GM23338 (cell line): ENCODE measurements at places on chromosomes 1 and 21. TPM values are rescaled to one million over a fixed set of nuclear protein-coding genes. Genes with fewer than 3 reads are reported as not detected.

DNA sequence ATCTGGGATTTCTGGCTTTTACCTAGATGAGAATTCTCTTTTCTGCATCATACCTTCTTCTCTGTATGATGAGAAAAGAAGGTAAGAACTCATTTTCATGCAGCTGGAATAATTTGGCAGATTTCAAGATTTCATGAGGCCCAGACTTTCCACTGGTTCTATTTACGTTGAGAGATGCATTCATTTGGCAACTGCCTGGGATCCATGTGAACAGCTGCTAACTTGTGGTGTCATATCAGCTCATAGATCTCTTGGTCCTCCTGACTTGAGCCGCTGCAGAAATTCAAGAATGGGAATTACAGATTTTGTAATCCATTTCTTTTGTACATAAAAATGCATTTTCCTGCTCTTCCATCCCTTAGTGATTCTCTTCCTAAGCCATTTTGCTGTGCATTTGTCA, 17.1 kb upstream of the C1orf87 start:
- DNase-seq: no peak
- H3K27ac ChIP-seq: no peak overlapping the region
- no peaks in the 10 kb centered on the region for H3K4me1 ChIP-seq
- H3K27me3 ChIP-seq: no peaks in the 10 kb centered on the region
- no peaks in the 10 kb centered on the region for H3K36me3 ChIP-seq

- H3K4me1 ChIP-seq: no peaks in the 10 kb centered on the region
- H3K27ac ChIP-seq: no peak overlapping the region
- H3K36me3 ChIP-seq: no peaks in the 10 kb centered on the region
- no peak for DNase-seq
- no peaks in the 10 kb centered on the region for H3K27me3 ChIP-seq
These were observed 1198.9 kb downstream of the PLA2G4A start for GRCh38 chr1:188027613-188028012.

The ZBTB8B gene
- total RNA-seq: 3.8 and 4.2 TPM in 2 replicates

The BEND5 gene
- 5.7 and 6.8 TPM in 2 replicates for total RNA-seq

- H3K4me1 ChIP-seq: peaks cover 26% of the 10 kb centered on the region
- no peak overlapping the region for H3K4me3 ChIP-seq
- no peaks in the 10 kb centered on the region; the same call in 1 of the 2 replicates for H3K36me3 ChIP-seq
- peaks cover 36% of the 10 kb centered on the region for H3K27me3 ChIP-seq
These were observed 29.0 kb downstream of the DUSP10 start for GRCh38 chr1:221712776-221713431.

The SPRR1B gene
- total RNA-seq: not detected in 2 replicates

The SHISA4 gene
- 3.8 and 9.2 TPM in 2 replicates for total RNA-seq

The GFI1 gene
- total RNA-seq: 0.21 TPM in 1 of 2 replicates, not detected in the other

DNA sequence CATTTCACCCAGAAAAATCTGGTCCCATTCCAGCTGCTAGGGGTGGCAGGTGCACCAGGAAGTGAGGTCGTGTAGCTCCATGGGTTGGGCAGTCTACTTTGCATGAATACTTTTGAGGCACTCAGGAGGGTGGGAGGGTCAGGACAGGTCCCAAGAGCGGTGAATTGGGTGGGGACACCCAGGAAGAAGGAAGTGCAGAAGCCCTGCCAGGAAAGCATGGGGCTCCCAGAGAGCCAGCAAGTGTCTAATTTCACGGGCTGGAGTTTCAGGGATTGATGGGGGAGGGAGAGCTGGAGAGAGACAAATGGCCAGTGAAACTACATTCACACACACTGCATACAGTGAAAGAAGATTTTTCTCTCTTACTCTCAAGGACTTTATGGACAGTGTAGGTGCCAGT, 137.8 kb downstream of the GALNT2 start:
- no peak overlapping the region for H3K27ac ChIP-seq
- H3K36me3 ChIP-seq: no peaks in the 10 kb centered on the region; the same call in 1 of the 2 replicates
- no peaks in the 10 kb centered on the region for H3K27me3 ChIP-seq
- H3K4me1 ChIP-seq: no peaks in the 10 kb centered on the region

GRCh38 chr1:62917805-62918204, 133.9 kb downstream of the ATG4C start:
- no peak overlapping the region for H3K27ac ChIP-seq
- peak overlapping the region; percentile 34 for H3K4me3 ChIP-seq

GRCh38 chr21:25371841-25372425, 235.3 kb downstream of the MRPL39 start:
- H3K27me3 ChIP-seq: no peaks in the 10 kb centered on the region
- no peaks in the 10 kb centered on the region for H3K36me3 ChIP-seq
- peaks cover 21% of the 10 kb centered on the region for H3K4me1 ChIP-seq
- H3K4me3 ChIP-seq: peak overlapping the region; percentile 33
- DNase-seq: no peak

DNA sequence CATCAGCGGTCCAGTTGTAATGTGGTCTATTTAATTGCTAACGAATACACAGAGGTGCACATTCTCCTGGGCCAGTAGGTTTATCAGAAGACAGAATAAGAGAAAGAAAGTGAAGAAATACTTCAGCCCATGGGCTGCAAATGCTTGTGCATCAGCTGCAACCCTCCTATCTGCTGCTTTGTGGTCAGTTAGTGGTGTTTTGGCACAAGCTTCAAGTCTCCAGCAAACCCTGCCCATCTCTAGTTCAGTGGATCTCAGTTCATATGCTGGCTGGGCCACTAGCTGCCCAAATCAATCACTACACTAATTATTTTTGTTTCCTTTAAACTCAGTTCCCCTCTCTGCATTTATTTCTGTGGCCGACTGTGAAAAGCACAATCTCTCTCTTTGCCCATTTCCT, 124.2 kb downstream of the KCNJ6 start:
- no peaks in the 10 kb centered on the region for H3K4me1 ChIP-seq
- H3K27me3 ChIP-seq: no peaks in the 10 kb centered on the region
- H3K27ac ChIP-seq: no peak overlapping the region
- no peaks in the 10 kb centered on the region for H3K36me3 ChIP-seq

- H3K36me3 ChIP-seq: no peaks in the 10 kb centered on the region
- no peak for DNase-seq
- H3K27ac ChIP-seq: no peak overlapping the region
- H3K27me3 ChIP-seq: no peaks in the 10 kb centered on the region
- no peaks in the 10 kb centered on the region for H3K4me1 ChIP-seq
- no peak overlapping the region for H3K4me3 ChIP-seq
These were observed 54.8 kb upstream of the MUTYH start for GRCh38 chr1:45395051-45395450.

- H3K4me3 ChIP-seq: no peak overlapping the region
- H3K27ac ChIP-seq: no peak overlapping the region
- no peaks in the 10 kb centered on the region for H3K27me3 ChIP-seq
- no peaks in the 10 kb centered on the region for H3K36me3 ChIP-seq
- no peak for DNase-seq
- no peaks in the 10 kb centered on the region for H3K4me1 ChIP-seq
These were observed 134.0 kb downstream of the KIF26B start for GRCh38 chr1:245288796-245289195.

GRCh38 chr1:156797212-156797871, 19.3 kb downstream of the SH2D2A start:
- H3K4me3 ChIP-seq: no peak overlapping the region
- H3K27me3 ChIP-seq: no peaks in the 10 kb centered on the region
- H3K4me1 ChIP-seq: no peaks in the 10 kb centered on the region
- peaks cover 47% of the 10 kb centered on the region for H3K36me3 ChIP-seq
- no peak overlapping the region for H3K27ac ChIP-seq
- peak; percentile 86 for DNase-seq

The ATP1A2 gene
- total RNA-seq: 17.7 and 18.3 TPM in 2 replicates

The SYT6 gene
- 41.7 and 42.6 TPM in 2 replicates for total RNA-seq

GRCh38 chr21:41589131-41589530, 81.2 kb upstream of the TMPRSS2 start:
- no peaks in the 10 kb centered on the region for H3K36me3 ChIP-seq
- H3K4me1 ChIP-seq: peaks cover 12% of the 10 kb centered on the region

DNA sequence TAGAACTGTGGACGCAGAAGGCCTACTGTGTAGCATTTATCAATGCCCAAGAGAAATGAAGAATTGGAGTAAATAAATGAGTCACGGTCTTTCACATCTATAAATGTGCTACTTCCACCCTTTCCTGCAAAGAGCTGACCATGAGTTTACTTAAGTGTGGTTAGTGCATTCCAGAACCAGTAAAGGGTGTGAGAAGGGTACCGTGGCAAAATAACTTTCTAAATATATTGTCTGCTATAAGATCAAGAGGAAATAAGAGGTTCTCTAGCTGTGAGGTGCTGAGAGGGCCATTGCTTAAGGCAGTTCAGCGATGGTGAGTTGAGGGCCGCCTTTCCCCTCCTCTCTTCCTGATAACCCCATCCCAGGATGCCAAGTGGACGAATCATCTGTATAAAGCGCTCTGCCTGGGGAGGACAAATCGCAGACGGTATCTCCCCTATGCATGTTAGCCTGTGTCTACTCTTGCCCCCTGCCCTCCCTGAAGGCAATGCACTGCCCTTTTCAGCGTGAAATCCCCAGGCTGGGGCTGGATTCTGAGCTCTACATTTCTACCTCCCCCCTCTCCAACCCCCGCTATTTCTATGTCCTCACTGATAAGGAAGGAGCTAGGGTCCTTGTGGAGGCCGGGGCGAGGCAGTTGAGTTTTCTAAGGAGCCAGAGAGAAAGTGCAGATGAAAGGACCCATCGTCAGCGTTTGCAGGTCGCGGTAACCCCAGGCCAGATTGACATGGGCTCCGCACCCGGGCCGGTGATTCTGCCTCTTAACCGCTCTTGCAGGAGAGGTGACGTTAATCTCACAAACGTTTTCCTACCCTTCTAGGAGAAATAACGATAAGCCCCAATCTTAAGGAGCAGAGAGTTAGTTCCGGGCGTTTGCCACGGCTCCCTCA, 1.5 kb upstream of the NCAM2 start:
- H3K4me1 ChIP-seq: peaks cover 8% of the 10 kb centered on the region
- H3K27me3 ChIP-seq: peaks cover 34% of the 10 kb centered on the region
- H3K27ac ChIP-seq: no peak overlapping the region
- peak overlapping the region; percentile 83 for H3K4me3 ChIP-seq
- peak; percentile 61 for DNase-seq

GRCh38 chr1:15424146-15424667, 14.0 kb upstream of the CTRC start:
- no peaks in the 10 kb centered on the region for H3K36me3 ChIP-seq
- no peaks in the 10 kb centered on the region for H3K4me1 ChIP-seq
- no peak for DNase-seq
- H3K27me3 ChIP-seq: no peaks in the 10 kb centered on the region

- no peaks in the 10 kb centered on the region for H3K27me3 ChIP-seq
- H3K4me1 ChIP-seq: peaks cover 17% of the 10 kb centered on the region
- H3K27ac ChIP-seq: peak overlapping the region; percentile 80
- DNase-seq: peak; percentile 92
These were observed 10.9 kb upstream of the SESN2 start for GRCh38 chr1:28248273-28249012.

The GIPC2 gene
- 1.5 and 2.7 TPM in 2 replicates for total RNA-seq

DNA sequence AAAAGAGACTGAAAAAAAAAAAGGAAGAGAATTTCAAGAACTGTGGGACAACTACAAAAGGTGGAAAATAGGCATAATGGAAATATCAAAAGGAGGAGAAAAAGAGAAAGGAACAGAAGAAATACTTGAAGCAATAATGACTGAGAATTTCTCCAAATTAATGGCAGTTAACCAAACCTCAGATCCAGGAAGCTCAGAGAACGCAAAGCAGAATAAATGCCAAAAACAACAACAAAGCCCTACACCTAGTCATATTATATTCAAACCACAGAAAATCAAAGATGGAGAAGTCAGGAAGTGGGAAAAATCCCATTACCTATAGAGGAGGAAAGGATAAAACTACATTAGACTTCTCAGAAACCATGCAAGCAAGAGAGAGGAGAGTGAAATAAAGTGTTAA, 20.7 kb upstream of the AHCYL1 start:
- H3K4me1 ChIP-seq: peaks cover 26% of the 10 kb centered on the region
- H3K27ac ChIP-seq: no peak overlapping the region
- peaks cover 49% of the 10 kb centered on the region for H3K27me3 ChIP-seq
- no peak overlapping the region for H3K4me3 ChIP-seq

- no peak for DNase-seq
- no peak overlapping the region for H3K27ac ChIP-seq
- H3K27me3 ChIP-seq: no peaks in the 10 kb centered on the region
These were observed 497.8 kb downstream of the TTLL7 start for GRCh38 chr1:83500987-83501591.

DNA sequence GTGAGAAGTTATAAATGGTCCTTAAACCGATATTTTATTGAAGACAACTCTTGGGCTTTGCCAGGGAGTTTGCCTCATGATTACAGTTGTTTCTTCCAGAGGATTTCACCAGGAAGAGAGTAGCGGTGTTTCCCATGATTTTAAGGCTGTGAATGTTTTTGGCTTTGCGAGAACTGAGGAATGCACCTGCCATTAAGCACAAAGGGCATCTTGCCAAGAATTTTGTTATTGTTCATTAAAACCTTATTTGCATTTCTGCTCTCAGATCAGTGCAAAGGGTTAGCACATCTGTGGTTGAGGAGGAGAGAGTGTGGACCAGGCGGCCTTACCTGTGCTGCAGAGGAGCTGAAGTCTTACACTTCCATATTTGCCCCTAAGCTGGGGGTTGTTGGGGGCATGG, 13.8 kb downstream of the CNIH3 start:
- H3K4me3 ChIP-seq: no peak overlapping the region
- H3K27me3 ChIP-seq: no peaks in the 10 kb centered on the region
- H3K4me1 ChIP-seq: peaks cover 12% of the 10 kb centered on the region
- no peaks in the 10 kb centered on the region for H3K36me3 ChIP-seq

GRCh38 chr1:66764994-66765578, 12.8 kb downstream of the DYNLT5 start:
- H3K36me3 ChIP-seq: no peaks in the 10 kb centered on the region
- DNase-seq: peak; percentile 40
- H3K4me3 ChIP-seq: no peak overlapping the region
- H3K4me1 ChIP-seq: no peaks in the 10 kb centered on the region
